Fibroblast of skin of left quadriceps (primary cell): ENCODE measurements at places on chromosomes 1 and 21.

DNA sequence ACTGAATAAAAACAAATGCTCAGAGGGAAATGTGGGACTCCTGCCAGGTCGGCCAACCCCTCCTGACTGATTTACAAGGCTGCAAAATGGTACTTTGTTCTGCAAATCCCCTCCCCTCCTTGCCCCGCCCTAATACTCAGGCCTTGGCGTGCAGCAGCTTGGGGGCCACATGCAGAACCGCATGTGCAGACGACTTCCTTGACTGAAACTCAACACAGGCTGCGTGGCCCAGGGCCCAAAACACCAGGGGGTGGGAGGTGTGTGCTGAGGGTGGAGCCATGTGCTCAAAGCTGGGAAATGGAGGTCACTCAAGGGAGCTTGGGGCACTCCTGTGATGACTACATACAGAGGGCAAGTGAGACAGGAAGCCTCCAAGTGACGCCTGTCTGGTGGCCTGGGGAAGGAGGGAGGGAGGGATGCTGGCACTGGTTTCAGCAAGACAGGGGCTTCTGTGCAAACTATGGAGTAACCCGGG, 87.2 kb downstream of the MRPL37 start:
- DNase-seq = peak; percentile 88

GRCh38 chr1:236705771-236706170, 19.5 kb downstream of the ACTN2 start:
- no peak for DNase-seq

GRCh38 chr1:237556911-237557310, 333.8 kb downstream of the ZP4 start:
- no peak for DNase-seq

DNA sequence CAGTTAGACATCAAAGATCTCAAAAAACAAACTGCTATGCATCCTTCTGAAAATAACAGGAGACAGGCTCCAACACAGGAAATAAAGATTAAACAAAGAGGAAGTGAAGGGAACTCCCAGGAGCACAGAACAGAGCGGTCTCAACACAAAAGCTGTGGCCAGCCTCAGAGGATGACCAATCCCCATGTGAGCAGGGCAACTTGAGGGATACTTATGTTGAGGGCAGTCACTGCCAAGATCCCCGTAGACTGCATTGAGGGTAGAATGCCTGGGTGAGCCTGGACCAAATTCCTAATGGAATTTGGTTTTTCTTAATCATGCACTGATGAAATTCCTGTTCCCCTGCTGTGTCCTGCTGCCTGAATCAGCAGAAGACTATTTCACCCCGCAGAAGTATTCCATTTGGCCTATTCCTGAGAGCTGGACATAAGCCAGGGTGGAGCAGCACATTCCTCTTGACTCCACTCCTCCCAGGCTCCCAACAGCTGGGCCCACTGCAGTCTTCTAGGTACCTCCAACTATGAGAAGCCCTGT, 49.0 kb downstream of the JAK1 start:
- peak; percentile 99 for DNase-seq

- no peak for DNase-seq
These were observed 21.0 kb downstream of the CFAP74 start for GRCh38 chr1:1982379-1983232.

- DNase-seq = peak; percentile 44
These were observed 64.3 kb downstream of the CAMSAP2 start for GRCh38 chr1:200802865-200803512.

GRCh38 chr1:89799495-89799894, 21.3 kb upstream of the LRRC8D start:
- DNase-seq = no peak

GRCh38 chr1:211908951-211909350, 78.4 kb upstream of the LPGAT1 start:
- no peak for DNase-seq

DNA sequence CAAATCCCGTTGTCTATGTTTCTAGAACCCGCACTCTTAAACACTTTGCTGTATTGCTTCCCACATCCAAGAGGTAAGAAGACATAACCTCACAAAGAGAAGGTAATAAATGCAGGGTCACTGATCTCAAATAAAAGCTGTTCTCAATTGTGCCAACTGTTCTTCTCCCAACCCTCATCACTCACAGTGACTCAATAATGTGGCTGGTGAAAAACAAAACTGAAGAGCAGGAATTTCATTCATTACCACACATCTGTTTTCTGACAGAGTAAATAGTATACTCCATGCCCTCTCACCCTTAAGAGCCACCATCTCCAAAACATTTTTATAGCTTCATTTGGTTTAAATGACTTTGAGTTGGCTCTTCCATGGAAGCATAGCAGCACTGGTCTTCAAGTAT, 6.2 kb upstream of the ERICH3 start:
- no peak for DNase-seq

DNA sequence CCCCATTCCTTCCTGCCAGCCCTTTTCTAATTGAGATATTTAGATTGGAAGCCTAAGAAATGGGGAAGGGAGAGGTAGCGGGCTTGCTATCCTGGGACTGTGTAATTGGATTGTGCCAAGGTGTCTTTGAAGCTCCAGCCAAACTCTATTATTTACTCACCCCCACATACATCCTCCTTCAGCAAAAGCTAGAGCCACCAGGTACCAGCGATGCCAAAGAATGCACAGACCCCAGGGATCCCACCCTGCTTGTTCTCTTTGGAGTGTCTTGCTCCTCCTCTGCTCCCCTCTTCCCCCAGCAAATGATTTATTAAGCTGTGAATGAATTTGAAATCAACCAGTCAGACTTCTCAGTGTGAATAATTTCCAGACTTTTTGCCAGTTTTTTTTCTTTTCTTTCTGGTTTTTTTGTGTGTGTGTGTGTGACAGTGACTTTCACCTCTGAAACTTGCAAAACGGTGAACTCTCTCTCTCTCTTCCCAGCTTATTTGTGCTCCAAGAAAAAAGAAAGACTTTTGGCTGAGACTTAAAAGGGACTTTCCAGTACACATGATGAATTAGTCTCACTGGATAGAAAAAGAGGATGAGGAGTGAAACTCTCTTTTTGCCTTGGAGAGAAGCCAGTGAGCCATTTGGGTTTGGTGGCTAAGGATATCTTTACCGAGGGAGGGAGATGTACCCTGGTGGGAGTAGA, 1.8 kb downstream of the VASH2 start:
- DNase-seq = no peak

DNA sequence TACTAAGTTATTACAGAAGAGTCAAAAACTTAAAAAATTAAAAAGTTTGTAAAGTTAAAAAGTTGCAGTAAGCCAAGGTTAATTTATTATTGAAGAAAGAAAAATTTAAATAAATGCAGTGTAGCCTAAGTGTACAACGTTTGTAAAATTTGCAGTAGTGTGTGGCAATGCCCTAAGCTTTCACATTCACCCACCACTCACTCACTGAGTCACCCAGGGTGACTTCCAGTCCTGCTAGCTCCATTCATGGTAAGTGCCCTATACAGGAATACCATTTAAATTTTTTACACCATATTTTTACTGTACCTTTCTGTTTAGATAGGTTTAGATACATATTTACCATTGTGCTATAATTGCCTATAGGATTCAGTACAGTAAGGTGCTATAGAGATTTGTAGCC, 88.6 kb downstream of the CTH start:
- DNase-seq = no peak

GRCh38 chr1:12617511-12617900, 504 bp downstream of the DHRS3 start:
- no peak for DNase-seq

DNA sequence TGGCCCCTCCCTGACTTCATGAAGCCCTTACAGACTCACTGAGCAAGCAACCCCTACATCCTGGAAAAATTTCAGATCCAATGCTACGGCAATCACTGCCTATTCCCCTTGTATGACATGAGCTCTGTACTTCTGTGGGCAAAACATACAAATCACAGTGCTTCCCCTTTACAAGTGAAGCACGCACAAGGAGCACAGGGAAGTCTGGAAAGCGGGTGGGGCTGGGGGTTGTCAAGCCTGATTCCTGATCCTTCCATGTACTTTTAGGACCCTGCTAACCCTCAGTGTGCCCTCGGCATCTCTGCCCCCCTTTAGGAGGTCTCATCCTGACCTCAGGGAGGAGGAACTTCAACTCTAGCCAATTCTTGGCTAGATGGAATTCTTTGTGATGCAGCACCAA, 405.7 kb upstream of the POU3F1 start:
- peak; percentile 1 for DNase-seq
